ENCODE measurements at places on chromosomes 7 and 10.
A peak's percentile ranks its signal among the peaks of the same experiment; 100 is the strongest.

GRCh38 chr7:106023369-106024322 is 60.6 kb downstream of the CDHR3 start:
- DNase-seq: no peak

- no peak for DNase-seq
Measured at GRCh38 chr7:55537458-55537990, 34.8 kb downstream of the VOPP1 start.

DNA sequence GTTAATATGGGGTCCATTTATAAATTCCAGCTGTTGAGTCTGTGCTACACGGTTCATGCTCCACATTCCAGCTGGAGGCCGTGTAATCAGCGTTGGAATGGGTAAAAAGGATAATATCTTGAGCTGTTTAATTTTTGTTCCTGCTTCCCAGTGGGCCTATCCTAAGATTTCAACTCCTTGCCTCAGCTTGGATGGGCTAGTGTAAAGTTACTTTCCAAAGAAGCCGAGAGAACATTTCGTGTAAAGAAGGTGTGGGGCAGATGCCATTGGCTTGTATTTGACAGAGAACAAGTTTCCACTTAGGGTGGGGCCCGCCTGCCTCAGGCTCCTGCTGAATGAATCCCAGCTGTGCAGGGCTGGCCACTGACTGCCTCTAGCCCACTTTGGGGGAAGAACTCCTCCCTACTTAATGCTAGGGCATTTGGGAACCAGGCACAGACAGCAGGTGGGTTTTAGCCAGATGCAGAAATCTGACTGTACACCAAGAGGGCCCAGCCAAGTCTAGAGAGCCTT is 125.9 kb upstream of the LYZL2 start:
- DNase-seq: no peak

DNA sequence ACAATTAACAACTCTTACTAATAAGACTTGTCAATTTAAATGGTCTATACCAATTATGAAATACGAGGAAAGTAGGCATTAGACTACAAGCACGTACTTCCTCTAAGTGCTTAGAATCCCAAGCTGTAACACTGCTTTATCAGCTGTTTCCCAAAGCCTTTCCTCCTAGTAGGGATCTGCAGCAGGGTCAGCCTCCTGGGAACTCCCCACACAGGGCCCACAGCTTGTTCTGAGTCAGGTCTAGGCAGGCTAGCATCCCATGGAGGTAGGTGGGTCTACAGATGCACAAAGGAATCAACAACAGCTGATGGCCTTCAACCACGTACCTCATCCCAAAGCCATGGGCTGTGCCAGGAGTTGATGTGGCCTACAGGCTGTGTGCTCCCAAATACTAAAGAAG is 14.7 kb downstream of the MMS19 start:
- no peak for DNase-seq

DNA sequence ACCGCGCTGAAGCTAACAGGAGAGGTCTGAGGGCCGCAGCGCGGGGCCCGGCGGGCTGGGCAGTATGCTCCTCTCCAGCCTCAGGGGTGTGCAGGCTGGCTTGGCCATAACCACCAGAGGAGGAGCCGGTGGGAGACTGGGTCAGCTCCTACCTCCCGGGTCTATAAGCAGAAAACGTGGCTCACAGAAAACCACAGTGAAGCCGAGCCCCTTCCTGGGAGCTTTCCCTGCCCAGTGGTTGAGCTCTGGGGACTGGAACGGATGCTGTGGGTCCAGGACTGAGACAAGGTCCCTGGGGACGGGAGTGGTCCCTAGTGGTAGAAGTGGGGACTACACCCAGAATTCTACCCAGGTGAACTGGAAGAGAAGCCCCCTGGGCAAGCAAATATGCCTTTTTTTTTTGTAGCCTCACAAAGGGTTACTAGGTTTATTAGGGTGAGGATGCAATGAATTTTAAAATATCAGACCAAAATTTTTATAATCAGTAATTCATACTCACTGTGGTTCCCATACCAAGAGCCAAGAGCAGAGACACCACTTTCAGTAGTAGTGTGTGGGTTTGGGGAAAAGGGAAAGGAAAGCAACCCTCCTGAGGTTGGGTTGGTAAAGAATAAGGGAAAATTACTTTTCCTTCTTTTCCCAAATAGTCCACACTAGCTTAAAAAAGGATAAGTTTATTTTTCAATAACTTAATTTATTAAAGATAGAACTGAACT is 67.9 kb upstream of the PRKCQ start:
- DNase-seq: peak; percentile 80

GRCh38 chr7:155793720-155794119 is 18.5 kb downstream of the SHH start:
- DNase-seq: no peak

- DNase-seq: no peak
Measured at GRCh38 chr10:14454629-14455028, 123.9 kb upstream of the FRMD4A start.

GRCh38 chr7:34761627-34762026 is 103.6 kb downstream of the NPSR1 start:
- no peak for DNase-seq

All from CD4-positive, alpha-beta T cell treated with Interleukin-12 subunit alpha and Interleukin-12 subunit beta, for 1 hour (primary cell).